ENCODE measurements at places on chromosomes 11 and 22.

GRCh38 chr11:69636512-69637197, 4.3 kb upstream of the CCND1 start:
- DNase-seq = peak; percentile 80

- DNase-seq = no peak
Observed at GRCh38 chr22:49264696-49265095, 563.0 kb downstream of the BRD1 start.

DNA sequence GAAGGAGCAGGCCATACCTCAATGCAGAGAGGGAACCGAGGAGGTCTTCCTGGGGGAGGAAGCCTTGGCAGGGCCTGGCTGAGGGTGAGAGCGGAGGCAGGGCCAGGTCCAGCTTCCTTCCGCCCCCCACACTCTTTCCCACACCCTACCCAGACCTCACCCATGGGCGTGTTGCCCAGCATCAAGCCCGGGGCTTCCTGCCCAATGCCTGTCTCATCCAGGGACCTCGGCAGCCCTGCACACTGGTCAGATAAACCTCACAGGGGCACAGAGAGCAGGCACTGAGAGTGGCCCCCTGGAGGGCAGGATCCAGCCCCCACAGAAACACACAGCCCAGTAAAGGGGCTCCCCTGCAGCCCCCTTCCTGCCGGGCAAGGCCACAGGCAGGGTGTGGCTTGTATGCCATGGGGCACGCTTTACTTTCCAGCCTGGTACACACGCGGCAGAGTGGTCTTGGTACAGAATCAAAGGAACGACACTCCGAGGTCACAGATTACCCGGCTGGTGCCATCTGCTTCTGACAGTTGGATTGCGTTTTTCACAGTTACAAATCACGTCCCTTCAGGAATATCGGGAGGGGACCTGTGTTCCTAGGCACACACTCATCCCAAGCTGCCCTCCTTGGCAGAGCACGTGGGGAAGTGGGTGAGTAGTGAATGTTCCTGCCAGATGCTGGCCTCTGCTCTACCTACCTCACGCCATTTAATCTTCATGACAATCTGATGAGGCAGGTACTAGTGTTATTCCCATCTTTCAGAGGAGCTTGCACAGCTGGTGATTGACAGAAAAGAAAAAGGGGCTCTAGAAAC, 20.0 kb upstream of the CD5 start:
- no peak for DNase-seq

DNA sequence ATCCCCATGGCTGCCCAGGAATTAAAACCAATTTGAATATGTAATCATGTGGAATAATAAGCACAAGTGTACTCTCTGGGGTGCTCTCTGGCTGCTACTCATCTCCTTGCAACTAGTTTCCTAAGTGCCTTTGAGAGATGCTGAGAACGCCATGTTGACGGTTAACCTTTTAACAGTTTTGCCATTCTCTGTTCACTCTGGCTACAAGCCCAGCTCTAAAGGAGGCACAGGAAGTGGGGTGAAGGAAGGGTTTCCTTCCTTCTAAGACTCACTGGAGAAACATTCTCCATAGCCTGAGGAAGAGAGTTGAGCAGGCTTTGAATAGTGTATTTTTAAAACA, 122.0 kb upstream of the ZC3H12C start:
- DNase-seq = peak; percentile 32

- DNase-seq = peak; percentile 58
Observed at GRCh38 chr11:68978931-68979594, 1.7 kb downstream of the MRGPRD start.

- DNase-seq = no peak
Observed at GRCh38 chr11:123904932-123905331, 3.0 kb downstream of the OR8D4 start.

GRCh38 chr11:12777208-12777874, 103.1 kb downstream of the TEAD1 start:
- DNase-seq = no peak

- no peak for DNase-seq
Observed at GRCh38 chr11:45079943-45080719, 66.3 kb upstream of the PRDM11 start.

DNA sequence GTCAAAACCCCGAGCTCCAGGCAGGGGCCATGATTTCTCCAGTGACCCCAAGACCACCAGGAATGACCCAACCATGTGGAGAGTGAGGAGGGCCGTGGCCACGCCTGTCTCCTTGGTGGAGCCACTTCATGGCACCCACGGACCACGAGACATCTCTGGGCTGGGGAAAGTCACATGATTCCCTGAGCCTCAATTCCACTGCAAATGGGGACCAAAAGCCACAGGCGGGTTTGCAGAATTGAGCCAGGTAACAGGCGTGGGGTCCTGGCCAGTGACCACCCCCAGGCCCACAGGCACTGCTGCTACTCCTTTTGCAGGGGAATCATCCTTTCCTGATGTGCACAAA, 178.9 kb downstream of the CTTN start:
- DNase-seq = no peak
